ENCODE measurements at places on chromosomes 2 and 18. TPM values are rescaled to one million over a fixed set of nuclear protein-coding genes. Genes with fewer than 3 reads are reported as not detected.

- no peak for DNase-seq
Observed at GRCh38 chr2:182897137-182897536, 30.7 kb upstream of the FRZB start.

DNA sequence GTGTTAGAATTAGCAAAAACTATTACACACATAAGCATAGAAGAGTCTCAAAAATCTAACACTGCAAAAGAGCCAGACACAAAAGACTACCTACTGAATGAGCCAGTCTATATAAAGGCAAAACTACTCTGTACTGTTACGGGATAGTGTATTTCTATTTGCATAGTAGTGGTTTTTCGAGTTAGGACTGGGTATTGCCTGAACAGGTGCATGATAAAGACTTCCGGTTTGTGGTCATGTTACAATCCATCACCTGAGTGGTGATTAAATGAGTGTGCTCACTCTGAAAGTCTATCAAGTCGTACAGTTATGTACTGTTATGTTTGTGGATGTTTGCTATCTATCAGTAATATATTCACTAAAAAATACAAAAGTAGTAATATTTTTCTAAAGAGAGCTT lies 523.3 kb upstream of the SYT4 start:
- no peak for DNase-seq

DNA sequence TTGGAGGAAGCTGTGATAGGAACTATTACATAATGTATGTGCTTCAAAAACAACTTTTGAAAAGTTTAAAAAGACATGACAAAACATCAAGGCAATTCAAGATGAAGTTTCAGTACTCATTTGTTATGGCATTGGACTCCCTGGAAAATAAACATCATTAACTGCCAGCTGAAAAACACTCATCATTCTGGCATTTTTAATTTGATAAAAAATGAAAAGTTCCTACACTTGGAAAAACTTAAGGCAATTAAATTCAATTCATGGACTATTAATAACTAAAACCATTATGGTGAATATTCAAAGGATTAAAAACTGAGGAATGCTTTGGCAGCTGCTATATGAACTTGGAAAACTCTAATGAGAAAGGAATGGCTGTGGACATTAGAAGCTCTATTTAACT lies 8.5 kb downstream of the TYW5 start:
- no peak for DNase-seq

DNA sequence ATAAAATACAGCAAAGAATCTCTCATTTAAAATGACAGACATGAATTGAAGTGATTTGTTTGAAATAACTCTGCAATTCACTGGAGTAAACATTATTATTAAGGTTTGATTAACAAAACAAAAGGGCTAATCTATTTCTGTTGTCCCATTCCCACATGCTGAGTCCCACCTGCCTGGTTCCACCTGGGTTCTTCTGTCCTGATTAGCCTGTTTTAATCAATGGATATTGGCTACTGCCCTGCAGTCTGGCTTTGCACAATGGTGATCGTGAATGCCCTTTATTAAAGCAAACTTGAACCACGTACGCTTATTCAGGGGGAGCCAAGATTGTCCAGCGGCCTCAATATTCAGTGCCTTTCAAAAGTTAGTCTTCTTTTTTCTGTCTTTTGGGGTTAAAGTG lies 72.8 kb upstream of the CDH19 start:
- no peak for DNase-seq

DNA sequence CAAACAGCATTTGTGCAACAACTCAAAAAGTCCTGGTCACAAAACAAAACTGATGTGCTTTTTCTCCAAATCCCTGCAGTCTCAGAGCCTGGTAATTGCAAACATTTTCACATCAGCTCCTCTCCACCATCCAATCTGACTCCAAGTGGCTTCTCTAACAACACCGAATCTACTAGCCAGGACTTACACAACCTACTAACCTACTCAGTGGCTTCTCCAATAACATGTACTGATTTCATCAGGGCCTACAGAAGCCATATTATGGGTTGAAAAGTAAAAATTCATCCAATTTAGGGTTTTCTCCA lies 104.3 kb downstream of the COLEC12 start:
- DNase-seq: no peak

- no peak for DNase-seq
Observed at GRCh38 chr2:1632510-1632909, 111.8 kb downstream of the PXDN start.

DNA sequence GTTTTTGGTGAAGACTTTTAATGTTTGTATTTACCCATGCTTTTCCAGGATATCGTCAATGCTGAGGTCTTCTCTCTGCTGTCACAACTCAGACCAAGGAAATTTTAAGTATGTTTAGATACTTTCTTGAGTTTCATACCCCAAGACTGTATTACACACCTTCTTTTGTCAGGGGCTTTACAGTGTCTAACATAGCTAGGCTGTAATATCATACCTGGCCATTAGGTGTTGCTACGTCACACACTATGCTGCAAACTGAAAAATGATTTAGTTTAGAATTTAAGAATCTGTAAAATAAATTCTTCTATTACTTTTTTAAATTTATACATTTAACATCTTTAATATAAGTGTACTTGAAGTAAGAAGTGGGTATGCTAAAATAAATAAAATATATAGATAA lies 358.4 kb upstream of the NRP2 start:
- DNase-seq: no peak

DNA sequence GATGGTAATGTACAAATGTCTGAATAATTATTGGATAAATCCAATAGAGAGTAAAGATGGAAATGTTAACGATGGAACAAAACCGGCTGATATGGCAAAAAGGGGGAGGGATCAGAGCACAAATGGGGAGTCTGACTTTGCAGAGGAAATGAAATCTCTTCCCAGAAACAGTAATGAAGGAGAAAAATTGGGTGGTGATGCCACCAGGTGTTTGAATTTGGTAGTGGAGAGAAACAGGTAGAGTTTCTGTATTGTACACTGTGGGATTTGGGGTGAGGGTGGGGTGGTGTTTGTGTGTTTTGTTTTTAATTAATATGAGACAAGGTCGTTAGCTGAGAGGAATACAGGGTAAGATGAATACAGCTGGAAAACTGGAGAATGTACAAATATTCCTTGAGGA lies 20.4 kb upstream of the XDH start:
- no peak for DNase-seq

DNA sequence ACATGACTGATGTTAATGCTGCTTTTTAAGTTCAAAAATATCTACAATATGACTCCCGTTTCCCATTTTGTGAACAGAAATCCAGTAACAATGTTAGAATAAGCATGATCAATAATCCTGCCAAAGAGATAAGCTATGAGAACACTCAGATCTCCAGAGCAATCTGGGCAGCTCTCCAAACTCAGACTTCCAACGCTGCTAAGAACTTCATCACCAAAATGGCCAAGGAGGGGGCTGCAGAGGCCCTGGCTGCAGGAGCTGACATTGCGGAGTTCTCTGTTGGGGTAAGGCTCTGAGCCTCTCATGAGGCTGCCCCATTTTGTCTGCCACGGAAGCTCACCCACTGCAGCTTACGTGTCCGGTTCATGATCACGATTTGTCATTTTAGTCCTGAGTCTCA lies 68.4 kb downstream of the UGGT1 start:
- DNase-seq: no peak

GRCh38 chr2:121034551-121034950 lies 250.5 kb downstream of the TFCP2L1 start:
- DNase-seq: no peak

DNA sequence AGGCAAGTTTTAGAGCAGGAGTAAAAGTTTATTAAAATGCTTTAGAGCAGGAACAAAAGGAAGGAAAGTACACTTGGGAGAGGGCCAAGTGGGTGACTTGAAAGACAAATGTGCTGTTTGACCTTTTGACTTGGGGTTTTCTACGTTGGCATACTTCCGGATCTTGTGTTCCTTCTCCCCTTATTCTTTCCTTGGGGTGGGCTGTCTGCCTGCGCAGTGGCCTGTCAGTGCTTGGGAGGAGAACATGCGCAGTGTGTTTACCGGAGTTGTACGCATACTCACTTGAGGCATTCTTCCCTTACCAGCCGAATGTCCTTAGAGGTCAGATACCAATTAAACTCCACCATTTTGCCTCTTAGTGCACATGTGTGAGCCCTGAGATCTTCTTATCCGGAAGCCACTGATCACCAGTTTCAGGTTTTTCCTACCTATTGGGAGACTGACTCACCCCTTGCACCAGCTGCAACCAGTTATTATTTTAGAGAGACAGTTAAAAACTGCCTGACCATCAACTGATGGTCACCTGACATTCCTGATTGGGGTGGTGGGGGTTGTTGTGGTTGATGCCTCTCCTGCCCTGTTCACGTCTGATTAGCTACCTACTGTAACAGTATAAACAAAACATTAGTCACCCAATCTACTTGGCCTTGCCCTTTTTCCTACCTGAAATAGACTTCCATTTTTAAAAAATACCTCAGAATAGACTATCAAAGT lies 67.5 kb downstream of the NYAP2 start:
- DNase-seq: no peak

DNA sequence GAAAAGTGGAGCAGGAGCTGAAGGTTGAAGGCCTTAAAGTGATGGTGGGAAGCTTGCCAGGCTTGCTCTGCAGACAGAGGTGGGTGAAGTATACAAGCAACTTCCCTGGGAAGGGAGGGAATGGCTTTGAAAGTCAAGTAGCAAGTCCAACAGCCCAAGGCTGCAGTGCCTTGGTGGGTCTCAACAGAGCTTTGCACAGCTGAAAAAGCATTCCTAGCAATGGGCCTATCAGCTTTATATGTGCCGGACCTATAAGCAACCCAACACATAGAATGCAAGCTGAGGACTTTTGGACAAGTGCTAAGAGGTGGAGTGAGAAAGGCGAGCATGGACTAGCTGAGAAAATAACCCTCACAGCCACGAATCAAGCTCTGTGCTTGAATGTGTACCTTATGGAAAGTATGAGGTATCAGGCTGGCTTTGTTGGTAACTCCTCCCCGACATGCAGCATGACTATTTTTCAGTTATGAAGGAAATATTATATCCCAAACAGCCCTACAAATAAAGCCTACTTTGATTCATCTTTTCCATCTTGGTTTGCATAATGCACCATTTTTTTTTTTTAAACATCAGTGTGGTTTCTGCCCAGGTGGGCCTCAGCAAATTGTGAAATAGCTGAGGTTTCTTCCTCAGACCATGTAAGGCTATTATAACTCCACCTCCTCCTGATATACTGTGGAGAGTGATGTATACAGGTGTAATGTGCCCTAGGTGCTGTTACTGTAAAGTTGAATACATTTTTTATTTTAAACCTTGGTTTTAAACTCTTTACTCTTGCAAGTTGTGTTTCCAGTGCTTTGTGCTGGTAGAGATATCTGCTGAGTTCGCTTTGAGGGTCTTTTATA lies 241.4 kb upstream of the CXCR4 start:
- DNase-seq: no peak

DNA sequence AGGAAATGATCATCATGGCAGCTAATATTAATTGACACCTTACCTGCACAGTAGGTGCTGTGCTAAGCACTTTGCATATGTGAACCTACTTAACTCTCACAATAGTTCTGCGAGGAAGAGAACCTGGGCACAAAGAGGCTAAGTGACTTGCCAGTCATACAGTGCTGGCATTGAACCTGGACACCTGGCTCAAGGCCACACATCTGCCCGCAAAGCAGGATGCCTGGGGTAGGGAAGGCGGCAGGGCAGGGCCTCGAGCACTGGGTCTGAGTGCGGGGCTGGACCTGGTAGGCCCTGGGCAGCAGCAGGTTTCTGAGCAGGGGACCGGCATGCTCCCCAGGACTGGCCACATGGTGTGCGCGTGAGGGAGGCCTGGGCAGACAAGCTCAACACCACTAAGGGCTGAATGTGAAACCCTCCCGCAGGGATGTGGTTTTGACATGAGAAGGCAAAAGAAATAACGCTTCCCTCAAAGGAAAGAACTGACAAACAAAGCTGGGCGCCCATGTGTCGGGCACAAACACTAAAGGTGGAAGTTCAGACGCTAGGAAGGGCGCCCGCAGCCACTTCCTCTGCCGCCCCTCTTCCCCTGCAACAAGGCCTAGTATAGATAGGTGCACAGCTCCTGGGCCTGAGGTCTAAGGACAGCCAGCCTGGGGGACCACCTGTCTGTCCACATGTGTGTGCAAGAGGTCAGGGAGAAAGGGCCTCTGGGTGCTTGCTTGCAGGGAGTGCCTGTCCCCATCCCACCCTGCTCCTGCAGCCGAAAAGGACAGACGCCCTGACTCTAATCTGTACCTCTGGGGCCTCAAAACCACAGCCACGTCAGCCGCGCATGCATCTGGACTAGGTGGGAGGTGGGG lies 92.5 kb downstream of the ZFP36L2 start:
- DNase-seq: no peak

GRCh38 chr2:26355038-26355995 lies 8.7 kb upstream of the ADGRF3 start:
- DNase-seq: no peak

DNA sequence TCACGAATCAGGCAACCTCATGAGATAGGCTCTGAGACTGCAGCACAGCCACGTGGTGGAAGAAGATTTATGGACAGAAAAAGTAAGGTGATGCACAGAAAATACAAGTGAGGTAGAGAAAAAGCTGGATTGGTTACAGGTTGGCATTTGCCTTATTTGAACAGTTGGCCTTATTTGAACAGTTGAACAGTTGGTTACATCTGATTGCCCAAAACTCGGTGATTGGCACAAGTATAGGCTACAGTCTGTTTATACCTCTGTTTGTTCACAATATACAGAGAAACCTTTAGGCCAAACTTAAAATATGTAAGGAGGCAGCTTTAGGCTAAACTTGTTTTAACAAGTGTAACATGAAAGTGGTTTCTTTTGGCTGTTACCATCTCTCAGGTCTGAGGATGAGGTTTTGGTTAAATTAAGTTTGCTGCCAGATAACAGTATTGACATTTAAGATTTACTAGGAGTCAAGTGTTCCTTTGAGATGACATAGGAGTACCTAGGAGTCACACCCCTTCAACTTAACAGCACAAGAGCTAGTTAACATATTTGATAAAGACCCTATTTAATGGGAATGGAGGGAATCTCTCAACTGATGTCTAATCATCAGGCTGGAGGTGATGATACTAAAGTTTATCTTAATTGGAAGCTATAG lies 16.5 kb upstream of the GPR155 start:
- DNase-seq: no peak

GRCh38 chr18:60664736-60665135 lies 292.2 kb upstream of the MC4R start:
- DNase-seq: no peak

IL1RL2 gene
- not detected for total RNA-seq

TMEM163 gene
- total RNA-seq: 0.95 TPM

COX5B gene
- total RNA-seq: 148 TPM

ABCG5 gene
- total RNA-seq: not detected
